Colonic mucosa (tissue), 4 donors: ENCODE measurements at places on chromosomes 4 and X. TPM values are rescaled to one million over a fixed set of nuclear protein-coding genes. Genes with fewer than 3 reads are reported as not detected.

The NOX1 gene
- 128 TPM for total RNA-seq

The CNGA1 gene
- 15.9 TPM for total RNA-seq

GRCh38 chr4:102614801-102615200 lies 113.6 kb downstream of the NFKB1 start:
- no peak for DNase-seq

The SYNPO2 gene
- 266 TPM for total RNA-seq

DNA sequence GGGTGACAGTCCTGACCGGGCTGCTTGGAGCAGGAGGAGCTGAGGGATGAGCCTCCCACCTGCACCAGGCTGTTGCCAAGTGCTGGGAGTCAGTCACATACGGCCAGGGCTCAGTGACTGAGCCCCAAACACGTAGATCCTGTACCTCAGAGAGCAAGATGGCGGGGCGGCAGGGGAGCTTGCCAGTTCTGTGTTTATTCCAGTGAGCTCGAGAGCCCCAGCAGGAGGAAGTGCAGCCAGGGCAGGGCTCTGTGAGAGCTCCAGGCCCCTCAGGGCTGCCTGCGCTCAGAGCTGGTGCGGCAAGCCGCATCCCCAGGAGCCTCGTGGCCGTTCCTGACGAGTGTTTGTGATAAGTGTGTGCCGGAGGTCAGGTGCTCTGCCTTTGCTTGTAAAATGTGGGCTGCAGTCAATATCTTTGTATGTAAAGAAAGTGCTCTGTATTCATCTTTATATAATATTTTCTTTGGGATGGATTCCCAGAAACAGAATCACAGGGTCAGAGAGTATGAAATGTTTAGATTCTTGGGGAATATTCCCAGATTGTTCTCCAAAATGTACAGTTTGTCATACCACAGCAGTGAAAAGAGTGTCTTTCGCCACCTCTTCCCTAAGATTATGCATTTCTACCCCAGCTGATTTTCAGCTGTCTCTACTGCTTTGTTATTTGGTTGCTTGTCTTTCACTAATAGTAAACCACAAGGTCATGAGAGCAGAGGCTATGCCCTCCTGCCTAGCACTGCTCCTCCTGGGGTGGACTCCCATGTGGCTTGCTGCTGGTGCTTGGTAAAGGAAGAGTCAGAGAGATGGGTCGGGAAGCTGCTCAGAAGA lies 50.3 kb downstream of the NELFA start:
- DNase-seq: no peak

DNA sequence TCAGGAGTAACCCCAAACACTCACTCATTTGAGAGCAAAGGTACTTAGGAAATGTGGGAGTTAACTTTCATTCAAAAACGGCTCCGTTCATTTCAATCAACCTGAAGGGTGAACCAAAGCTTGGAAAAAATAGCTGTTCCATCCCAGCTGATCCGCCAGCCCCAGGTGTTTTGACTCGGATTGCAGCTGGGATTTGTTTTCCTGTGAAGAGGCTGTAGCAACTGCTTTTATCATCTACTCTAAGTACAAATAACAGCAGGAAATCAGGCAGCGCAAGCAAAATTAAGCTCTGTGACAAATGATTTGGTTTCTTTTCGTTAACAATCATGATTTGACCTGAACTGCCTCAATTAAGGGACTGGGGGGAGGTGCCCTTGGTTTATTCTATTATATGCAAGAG lies 154.7 kb downstream of the BEND2 start:
- no peak for DNase-seq

- no peak for DNase-seq
These were observed 355.2 kb upstream of the FAM241A start for GRCh38 chr4:111789901-111790640.

The TMPRSS11D gene
- not detected for total RNA-seq

DNA sequence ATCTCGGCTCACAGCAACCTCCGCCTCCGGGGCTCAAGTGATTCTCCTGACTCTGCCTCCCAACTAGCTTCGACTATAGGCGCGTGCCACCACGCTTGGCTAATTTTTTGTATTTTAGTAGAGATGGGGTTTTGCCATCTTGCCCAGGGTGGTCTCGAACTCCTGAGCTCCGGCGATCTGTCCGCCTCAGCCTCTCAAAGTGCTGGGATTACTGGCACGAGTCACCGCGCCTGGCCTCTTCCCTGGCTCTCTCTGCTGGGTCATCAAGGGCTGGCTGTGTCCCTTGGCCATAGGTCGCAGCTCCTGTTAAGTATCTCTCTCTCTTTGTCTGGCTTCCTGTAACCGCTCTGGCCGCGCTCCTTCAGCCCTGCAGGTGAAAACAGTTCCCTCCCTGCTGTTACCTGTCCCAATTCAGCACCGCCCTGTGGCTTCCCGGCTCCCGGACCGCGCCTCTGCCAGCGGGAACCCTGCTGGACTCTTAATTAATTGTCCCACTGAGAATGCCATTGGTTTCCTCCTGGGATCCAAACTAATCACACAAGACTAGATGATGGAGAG lies 1.3 kb upstream of the RGS12 start:
- peak; percentile 73 for DNase-seq

DNA sequence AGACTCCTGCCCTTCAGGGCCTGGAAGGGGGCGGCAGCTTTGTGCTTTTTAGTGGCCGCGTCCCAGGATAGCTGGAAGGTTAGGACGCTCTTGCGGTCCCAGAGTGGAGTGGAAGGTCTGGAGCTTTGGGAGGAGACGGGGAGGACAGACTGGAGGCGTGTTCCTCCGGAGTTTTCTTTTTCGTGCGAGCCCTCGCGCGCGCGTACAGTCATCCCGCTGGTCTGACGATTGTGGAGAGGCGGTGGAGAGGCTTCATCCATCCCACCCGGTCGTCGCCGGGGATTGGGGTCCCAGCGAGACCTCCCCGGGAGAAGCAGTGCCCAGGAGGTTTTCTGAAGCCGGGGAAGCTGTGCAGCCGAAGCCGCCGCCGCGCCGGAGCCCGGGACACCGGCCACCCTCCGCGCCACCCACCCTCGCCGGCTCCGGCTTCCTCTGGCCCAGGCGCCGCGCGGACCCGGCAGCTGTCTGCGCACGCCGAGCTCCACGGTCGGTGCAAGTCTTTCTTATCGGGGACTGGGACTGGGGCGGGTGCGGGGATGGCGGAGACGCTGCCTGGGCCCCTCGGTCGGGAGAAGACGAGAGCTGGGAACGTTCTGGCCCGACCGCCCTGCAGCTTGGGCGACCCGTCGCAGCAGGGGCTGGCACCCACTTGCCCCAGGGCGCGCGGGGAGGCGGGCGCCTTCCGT lies at the start of gene EDNRA:
EDNRA (plus strand) TSS at position 207 of the 686 bp plus-strand sequence. CDS start 4,585 bp downstream, outside the sequence.
- no peak for DNase-seq

DNA sequence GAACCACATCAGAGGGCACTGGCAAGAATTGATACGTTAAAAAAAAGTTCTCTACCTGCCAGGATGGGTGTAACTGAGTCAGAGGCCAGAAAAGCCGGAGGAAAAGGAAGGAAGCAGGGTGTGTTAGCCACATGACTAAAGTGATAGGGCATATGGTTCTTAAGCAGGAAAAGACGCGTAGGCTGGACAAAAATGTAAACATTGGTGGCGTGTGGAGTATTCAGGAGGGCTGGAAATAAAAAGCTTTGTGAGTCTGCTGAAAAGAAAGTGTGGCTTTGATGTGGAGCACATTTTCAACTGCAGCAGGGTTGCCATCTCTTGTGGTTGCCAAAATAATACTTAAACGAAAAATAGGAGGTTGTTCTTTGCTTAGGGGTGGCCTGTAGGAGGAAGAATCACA lies 186.5 kb upstream of the RPL34 start:
- DNase-seq: peak; percentile 25

The IQSEC2 gene
- total RNA-seq: 26.1 TPM

The CACNA1F gene
- 1.0 TPM for total RNA-seq

DNA sequence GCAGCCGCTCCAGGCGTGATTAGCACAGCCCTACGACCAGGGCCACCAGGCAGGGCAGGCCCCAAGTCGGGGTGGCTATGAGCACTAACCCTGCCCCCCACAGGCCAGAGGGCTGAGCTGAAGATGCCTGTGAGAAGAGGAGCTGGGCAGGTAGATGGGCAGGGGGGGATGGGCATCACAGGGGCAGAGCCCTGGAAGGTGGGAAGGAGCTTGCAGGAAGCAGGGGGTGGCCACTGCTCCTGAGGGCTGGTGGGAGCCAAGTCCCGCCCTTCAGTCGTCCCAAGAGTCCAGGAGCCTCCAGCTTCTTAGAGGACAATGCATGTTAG lies 7.3 kb upstream of the MXD4 start:
- no peak for DNase-seq

The PDS5A gene
- total RNA-seq: 68.0 TPM

- DNase-seq: no peak
These were observed 2.3 kb upstream of the XPNPEP2 start for GRCh38 chrX:129736491-129736890.

The ODAPH gene
- total RNA-seq: not detected

DNA sequence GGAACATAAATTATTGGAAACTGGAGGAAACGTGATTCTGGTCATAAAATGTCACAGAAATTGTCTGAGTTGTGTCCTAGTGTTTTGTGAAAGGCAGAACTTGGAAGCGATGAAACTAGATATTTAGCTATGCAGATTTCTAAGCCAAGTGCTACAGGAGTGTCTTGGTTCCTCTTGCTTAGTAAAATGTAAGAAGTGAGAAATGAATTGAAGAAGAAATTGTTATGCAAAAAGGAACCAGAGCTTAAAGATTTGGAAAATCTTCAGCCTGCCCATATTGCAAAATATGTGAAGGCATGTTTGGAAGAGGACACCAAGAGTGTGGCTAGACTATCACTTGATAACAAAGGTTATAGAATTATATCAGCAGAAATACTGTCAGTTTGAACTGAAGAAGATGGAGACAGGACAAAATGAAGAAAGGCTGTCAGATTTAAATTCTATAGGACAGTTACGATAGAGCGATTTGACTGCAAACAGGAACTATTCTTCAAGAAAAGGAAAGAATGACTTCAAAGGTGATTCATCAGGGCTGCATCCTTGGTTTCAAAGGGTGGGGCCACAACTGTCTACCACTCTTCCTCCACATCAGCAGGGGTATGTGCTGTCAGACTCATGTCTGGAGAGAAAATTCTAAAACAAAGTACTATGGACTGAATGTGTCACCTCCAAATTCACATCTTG lies 9.4 kb upstream of the CDS1 start:
- no peak for DNase-seq

- DNase-seq: no peak
These were observed 85.7 kb upstream of the HPRT1 start for GRCh38 chrX:134374294-134374693.

The VCX gene
- total RNA-seq: not detected

The GAGE12E gene
- total RNA-seq: not detected

DNA sequence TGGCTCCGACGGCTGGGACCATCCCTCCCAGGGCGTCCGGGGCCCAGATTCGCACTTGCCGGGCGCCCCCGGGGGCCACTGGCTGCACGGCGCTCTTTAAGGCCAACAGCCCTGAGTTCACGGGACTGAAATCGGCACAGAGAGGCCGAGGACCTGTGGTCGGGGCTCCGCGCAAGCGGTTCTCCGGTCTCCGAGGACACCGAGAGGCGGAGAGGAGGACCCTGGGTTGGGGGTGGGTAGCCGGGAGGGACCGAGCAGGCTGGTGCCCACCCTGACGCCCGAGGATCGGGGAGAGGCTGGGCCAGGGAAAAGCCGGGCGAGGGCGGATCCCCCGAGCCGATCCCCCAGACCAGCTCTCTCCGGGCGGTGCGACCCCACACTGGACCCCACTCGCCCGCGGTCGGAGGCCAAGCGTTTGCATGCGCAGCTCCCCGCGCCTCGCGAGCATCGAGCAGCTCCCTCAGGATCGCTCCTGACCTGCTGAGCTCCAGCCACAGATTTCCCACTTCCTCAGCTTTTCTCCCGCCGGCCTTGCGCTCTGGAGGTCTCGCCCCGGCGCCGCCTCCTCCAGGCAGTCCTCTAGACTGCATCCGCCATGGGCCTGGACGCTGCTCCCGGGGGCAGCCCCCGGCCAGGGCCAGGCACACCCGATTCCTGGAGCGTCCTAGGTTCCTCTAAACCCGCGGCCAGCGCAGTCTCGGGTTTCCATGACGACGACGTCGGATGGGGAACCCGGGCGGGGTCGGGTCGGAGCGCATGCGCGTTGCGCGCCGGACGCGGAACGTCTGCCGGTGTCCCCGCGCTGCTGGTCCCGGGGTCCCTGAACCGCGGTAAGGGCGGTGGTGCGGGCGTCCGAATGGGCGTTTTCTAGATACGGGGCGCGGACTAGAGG lies 17.6 kb upstream of the NAT8L start:
- DNase-seq: peak; percentile 84

The OR13H1 gene
- not detected for total RNA-seq

DNA sequence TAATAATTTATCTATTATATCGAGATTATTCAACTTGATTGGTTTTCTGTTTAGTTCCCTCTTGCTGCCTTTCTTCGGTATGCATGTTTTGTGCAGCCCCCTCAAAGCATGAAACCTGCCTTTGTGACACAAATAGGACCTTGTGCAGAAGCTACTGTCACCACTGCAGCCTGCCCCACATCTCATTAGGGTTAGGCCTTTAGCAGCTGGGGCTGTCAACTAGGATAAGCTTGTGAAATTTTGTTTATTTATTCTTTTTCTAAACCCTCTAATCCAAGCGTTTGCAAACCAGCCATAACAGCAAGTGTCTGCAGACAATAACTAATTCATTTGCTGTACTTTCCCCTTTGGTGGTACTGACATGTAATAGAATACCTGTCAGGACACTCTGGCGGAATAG lies 258.9 kb downstream of the RCHY1 start:
- DNase-seq: no peak

DNA sequence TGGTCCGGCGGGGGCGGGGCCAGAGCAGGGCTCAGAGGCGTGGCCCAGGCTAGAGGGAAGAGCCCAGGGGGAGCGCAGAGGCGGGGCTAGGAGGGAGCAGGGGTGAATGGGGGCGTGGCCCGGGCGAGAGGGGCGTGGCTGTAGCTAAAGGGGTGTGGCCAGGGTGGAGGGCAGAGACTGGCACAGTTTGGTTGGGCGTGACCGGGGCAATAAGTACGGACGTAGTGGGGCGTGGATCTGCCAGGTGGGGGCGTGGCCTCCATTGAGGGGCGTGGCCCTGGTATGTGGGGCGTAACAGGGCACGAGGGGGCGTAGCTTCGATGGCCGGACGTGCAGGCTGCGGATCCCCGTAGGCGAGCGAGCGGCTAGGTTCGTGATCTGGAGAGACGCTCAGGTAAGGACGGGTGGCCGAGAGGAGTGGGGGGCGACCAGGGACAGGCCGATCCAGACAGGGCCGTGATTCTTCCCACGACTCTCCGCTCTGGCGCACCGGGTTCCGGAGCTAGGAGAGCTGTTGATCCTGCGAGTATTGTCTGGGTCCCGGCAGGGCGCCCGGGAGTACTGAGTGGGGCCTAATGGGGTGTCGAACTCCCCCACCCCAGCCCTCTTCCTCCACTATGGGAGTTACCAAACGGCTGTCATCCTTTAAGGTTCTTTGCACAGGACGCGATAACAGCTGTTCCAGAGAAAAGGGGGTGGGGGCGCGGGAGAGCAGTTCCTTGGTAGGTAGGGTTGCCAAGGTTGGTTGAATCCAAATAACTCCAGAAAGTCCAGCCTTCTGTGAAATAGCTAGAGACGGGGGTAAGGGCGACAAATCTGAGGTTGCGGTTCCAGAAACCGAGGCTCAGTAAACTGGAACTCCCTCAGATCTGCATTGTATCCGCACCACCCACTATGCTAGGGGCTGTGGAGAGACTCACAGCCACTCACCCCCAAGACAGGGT lies at the start of gene CA5B:
CA5B (plus strand) TSS at position 312 of the 944 bp plus-strand sequence. CDS start 11,754 bp downstream, outside the sequence.
- peak; percentile 100 for DNase-seq

- DNase-seq: no peak
These were observed 797.1 kb upstream of the GALNTL6 start for GRCh38 chr4:171016145-171016544.
